NCI-H2107 (cell line): ENCODE measurements at places on chromosomes 12 and 14.

DNA sequence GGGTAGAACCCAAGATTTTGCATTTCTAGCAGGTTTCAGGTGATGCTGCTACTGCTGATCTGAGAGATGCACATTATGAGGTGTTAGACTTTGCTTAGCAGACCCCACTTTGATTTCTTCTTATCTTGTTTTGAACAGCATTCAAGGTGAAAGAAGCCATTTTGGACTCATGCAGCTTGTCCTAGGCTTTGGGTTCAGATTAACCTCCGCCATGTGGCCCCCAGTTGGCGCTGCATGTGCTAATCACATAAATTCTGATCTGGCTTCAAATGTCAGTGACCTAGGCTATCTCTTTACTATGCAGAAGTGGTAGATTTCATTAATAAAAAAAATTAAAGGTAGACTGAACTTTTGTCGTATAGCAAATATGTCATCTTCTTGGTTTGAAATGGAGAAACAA is 89.8 kb upstream of the DYRK2 start:
- DNase-seq, result no peak

DNA sequence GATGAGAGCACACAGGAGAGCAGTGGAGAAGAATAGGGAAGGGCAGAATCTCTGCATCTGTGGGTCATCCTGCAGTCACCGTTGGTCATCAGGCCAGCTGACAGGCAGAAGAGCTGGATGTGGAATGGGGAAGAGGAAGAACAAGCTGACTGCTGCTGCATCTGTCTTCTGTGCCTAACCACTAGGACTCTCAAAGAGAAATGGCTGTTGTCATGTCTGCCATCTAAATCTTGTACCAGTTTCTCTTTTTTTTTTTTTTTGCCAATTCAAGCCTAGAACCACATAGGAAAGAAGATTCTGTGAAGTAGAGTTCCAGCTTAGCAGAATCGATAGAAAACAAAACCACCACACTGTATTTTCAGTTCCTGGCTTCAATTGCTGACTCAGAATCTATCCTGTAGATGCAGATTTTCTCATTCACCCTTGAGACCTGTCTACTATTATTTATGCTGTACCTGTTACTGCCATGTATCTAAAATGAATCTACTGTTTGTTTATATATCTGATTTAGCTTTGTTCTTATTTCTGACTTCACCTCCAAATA is 421.9 kb upstream of the PRICKLE1 start:
- DNase-seq, result no peak

- DNase-seq, result no peak
These were observed 176.6 kb downstream of the EMP1 start for GRCh38 chr12:13373131-13373530.

GRCh38 chr14:30584058-30584630 is 25.2 kb downstream of the G2E3 start:
- DNase-seq, result no peak

DNA sequence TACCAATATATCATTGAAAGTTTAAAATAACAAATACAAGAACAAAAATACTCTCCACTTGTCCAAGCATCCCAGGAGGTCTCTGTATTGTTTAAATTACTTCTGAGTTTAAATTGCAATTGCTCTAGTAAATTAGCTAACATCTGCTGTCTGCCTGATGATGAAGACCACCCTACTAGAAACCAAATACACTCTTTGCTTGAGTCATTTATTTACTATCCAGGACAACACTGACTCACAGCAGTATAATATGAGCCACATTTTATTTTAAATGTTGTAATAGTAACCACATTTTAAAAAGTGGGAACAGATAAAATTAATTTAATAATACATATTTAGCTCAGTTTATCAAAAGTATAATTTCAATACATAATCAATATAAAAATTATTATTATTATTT is 62.9 kb upstream of the EEA1 start:
- DNase-seq, result no peak

- no peak for DNase-seq
These were observed 21.5 kb upstream of the SSTR1 start for GRCh38 chr14:38186216-38186615.

DNA sequence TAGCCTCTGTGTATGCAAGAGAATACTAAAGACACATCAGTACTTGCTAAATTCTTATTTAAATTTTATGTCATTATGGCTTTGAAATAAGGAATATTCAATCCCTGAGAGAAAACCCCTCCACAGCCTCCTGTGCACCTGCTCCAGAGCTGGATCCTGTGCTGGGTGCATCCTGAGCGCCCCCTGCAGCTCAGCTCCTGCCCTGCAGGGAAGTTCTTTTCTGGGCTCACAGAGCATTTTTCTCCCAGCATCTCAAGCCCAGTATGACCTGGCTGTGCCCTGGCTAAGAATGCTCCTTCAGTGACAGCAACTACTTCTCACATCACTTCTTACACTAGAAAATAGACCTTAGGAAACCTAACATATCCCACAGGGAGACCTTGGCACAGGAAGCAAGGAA is 1211.7 kb downstream of the TMEM121 start:
- no peak for DNase-seq

DNA sequence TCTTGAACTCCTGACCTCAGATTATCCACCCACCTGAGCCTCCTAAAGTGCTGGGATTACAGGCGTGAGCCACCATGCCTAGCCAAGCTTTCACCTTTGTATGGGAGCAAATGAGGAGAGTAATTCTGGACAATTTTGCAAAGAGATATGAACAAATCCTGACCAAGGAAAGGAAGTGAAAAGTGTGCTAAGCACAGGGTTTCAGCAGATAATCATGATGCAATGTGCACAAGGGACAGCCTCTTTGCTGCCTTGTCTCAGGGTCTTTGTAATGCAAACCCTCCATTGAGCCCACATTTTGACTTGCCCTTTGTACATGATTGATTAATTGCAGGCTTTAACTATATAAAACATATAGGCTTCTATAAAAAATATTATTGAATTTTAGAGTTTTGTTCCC is 9.2 kb upstream of the PYGL start:
- no peak for DNase-seq

DNA sequence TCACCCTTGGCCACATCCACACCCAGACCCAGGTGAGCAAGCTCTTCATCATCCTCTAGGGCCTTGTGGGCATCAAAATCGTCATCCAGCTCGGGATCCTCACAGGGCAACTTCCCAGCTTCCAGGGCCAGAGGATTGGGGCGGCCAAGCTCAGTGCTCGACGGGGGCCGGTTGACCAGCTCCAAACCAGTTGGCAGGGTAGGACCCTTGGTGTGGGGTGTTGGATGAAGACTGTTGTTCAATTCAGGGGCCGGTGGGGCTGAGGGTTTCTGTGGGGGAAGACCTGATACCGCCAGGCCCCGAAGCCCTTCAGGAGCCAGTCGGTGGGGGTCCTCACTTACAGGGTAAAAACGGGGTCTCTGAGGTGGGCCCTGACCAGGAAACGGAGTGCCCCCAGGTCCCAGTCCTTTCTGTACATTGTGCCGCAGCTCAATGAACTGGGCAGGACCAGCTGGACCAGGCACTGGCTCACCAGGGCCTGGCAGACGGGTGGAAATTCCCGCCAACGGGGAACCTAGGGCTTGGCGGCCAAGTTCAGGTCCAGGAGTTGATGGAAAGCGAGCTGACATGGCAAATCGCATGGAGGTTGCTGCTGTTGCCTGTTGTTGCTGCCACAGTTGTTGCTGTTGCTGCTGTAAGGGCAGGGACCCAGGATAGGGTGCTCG is 19.8 kb upstream of the PRKAG1 start:
- DNase-seq, result no peak

DNA sequence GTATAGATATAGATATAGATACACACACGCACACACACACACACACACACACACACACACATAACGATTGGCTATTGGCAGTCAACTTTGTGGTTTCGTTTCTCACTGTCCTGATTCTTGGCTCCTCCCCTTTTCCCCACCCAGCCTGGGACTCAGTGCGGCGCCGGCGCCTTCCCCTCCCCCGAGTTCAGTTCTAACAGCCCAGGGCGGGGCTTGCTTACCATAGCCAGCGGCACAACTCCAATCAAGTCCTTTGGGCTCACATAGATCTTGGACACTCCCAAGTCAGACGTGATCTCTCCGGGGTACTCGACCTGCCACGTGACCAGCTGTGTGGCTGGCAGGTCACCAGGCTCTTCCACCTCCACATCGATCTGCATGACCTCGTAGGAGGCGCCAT is 484.1 kb downstream of the GLT1D1 start:
- no peak for DNase-seq

- no peak for DNase-seq
These were observed 27.2 kb downstream of the SLC15A4 start for GRCh38 chr12:128796439-128797118.

- DNase-seq, result no peak
These were observed 925.4 kb downstream of the GALC start for GRCh38 chr14:87067591-87067990.
